ENCODE measurements at places on chromosomes 13 and 19. TPM values are rescaled to one million over a fixed set of nuclear protein-coding genes. Genes with fewer than 3 reads are reported as not detected.

- no peaks in the 10 kb centered on the region for H3K4me1 ChIP-seq
- peak; percentile 75 for DNase-seq
- peaks cover 14% of the 10 kb centered on the region for H3K27me3 ChIP-seq
Measured at GRCh38 chr19:1789261-1790041, 22.6 kb downstream of the ATP8B3 start.

DNA sequence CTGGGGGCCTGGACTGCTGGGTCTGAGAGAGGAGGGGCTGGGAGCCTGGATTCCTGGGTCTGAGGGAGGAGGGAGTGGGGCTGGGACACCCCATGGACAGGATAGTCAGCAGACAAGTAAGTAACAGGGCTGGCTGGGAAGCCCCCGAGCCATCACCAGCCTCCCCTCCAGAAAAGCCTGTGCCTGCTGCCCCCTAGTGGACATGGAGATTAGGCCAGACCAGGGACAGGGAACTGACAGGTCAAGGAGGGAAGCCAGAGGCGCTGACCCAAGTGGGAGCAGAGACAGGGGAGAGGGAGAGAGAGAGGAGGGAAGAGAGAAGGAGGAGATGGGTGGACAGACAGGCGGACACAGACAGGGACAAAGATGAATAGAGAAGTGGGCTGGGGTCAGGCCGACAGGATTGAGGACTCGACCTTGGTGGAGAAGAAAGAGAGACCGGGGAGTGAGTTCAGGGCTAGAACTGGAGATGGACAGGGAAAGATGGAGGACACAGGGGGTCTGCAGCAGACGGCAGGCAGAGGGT lies 6.7 kb upstream of the ERFL start:
- H3K4me1 ChIP-seq = no peaks in the 10 kb centered on the region
- H3K4me3 ChIP-seq = no peak overlapping the region
- no peaks in the 10 kb centered on the region for H3K36me3 ChIP-seq
- H3K27me3 ChIP-seq = peaks cover 51% of the 10 kb centered on the region
- no peak for DNase-seq

DNA sequence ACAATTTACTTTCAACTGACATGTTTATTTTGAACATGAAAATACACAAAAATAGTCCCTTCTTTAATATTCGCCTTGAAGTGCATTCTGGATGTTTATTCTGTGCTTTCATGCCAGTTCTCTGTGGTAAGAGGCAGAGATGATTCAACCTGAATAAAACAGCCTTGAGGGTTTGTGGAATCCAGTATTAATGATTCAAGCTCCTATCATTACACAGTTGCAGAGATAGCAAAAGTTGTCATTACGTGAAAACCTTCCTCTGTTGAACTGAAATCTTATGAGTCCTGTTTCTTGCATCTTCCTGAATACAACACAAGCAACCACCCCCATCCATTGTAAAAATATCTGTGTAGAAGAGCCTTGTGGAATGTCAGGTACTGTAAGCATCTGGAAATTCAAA lies 142.3 kb upstream of the HTR2A start:
- peaks cover 1% of the 10 kb centered on the region for H3K36me3 ChIP-seq
- no peak overlapping the region for H3K4me3 ChIP-seq
- H3K27me3 ChIP-seq = peaks cover 19% of the 10 kb centered on the region
- DNase-seq = no peak
- no peak overlapping the region for H3K27ac ChIP-seq
- H3K4me1 ChIP-seq = peaks cover 5% of the 10 kb centered on the region

GRCh38 chr19:40976134-40976533 lies 14.9 kb upstream of the CYP2B6 start:
- no peak overlapping the region for H3K4me3 ChIP-seq
- peaks cover 35% of the 10 kb centered on the region for H3K27me3 ChIP-seq
- H3K36me3 ChIP-seq = no peaks in the 10 kb centered on the region
- no peak overlapping the region for H3K27ac ChIP-seq
- DNase-seq = no peak
- no peaks in the 10 kb centered on the region for H3K4me1 ChIP-seq

DNA sequence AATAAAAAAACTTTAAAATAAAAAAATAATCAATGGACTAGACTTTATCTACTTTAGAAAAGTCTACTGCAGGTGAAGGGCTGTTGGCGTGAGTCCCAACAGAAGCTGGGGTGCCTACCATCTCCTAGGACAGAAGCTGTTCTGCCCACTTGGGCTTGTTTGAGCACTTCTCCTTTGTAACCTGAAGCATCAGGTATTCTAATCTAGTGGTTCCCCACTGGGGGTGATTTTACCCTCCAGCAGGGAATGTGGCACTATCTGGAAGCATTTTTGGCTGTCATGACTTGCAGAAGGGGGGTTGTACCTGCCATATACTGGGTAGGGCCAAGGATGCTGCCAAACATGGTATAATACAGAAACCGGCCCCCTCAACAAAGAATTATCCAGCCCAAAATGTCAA lies 16.2 kb upstream of the DOCK9 start:
- no peak overlapping the region for H3K27ac ChIP-seq
- H3K4me1 ChIP-seq = peaks cover 34% of the 10 kb centered on the region
- H3K36me3 ChIP-seq = no peaks in the 10 kb centered on the region
- H3K4me3 ChIP-seq = no peak overlapping the region
- DNase-seq = no peak

DNA sequence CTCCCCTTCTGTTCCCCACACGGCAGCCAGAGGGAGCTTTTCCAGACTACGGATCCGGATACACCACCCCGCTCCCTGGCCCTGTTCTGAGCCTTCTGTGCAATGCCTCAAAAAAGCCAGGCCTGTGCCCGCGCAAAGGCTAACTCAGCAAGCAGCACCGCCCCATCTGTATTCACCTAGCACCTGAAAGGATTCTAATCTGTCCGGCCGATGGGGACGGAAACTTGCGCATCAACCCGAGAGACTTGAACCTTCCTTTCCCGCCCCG lies 589 bp downstream of the ZBTB45 start:
- H3K36me3 ChIP-seq = peaks cover 5% of the 10 kb centered on the region
- H3K4me3 ChIP-seq = peak overlapping the region; percentile 96
- H3K27ac ChIP-seq = peak overlapping the region; percentile 98
- no peak for DNase-seq
- no peaks in the 10 kb centered on the region for H3K27me3 ChIP-seq

DNA sequence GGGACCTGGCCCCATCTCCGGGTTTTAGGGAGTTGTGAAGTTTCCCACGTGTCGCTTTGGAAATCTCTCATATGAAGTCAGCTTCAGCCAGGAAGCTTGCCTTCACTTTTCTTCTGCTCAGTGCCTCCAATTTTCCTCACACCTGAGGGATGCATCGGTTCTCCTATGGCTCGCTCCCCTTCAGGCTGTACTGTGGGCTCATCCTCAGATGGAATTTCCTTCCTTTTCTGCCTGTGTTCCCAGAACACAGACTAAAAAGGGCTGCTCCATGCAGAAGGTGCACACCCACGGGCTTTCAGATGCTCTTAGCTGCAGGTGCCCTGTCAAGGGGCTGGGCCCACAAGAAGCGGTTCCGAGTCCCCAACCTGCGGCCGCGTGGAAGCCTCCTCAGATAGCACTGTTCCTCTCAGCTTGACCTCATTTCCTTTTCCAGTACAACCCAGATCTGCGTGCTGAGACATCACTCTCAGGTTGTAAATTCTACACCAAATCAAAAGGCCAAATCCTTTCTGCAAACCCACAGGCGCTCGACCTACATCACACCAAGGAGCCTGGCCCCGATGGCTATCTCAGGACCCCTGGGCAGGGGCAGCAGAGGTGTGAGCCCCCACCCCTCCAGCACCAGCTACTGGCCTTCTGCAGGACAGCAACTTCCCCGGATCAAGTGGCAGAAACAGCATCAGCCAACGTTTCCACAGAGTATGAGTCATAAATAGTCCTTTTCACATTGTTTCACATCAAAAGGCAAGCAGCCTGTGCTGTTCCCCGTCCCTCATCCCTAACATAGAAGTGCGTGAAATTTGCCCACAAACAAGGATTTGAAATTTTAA lies 275.9 kb downstream of the ZNF536 start:
- H3K27ac ChIP-seq = no peak overlapping the region
- DNase-seq = no peak
- no peaks in the 10 kb centered on the region for H3K4me1 ChIP-seq
- no peaks in the 10 kb centered on the region for H3K36me3 ChIP-seq

GRCh38 chr13:78401873-78402707 lies 201.3 kb downstream of the POU4F1 start:
- no peaks in the 10 kb centered on the region for H3K4me1 ChIP-seq
- no peak overlapping the region for H3K4me3 ChIP-seq
- no peak overlapping the region for H3K27ac ChIP-seq
- no peaks in the 10 kb centered on the region for H3K36me3 ChIP-seq
- DNase-seq = no peak

DNA sequence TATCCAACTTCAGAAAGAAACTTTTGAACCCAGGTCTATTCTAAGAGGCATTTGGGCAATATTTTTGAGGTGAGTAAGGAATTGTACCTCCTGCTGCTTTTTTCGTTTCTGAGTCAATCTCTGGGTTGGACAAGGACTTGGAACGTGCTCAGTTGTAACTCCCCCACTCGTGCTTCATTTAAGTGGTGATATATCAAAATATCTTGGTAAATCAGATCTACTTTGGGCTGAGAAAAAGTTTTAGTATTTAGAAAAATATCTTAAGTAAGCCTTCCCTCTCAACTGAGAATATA lies 728.9 kb downstream of the EFNB2 start:
- H3K27ac ChIP-seq = no peak overlapping the region
- no peak for DNase-seq
- peaks cover 25% of the 10 kb centered on the region for H3K4me1 ChIP-seq
- H3K27me3 ChIP-seq = no peaks in the 10 kb centered on the region
- no peaks in the 10 kb centered on the region for H3K36me3 ChIP-seq

- no peaks in the 10 kb centered on the region for H3K27me3 ChIP-seq
- H3K4me3 ChIP-seq = no peak overlapping the region
- H3K36me3 ChIP-seq = peaks cover 40% of the 10 kb centered on the region
- H3K4me1 ChIP-seq = peaks cover 3% of the 10 kb centered on the region
- no peak for DNase-seq
- no peak overlapping the region for H3K27ac ChIP-seq
Measured at GRCh38 chr19:16208847-16209665, 11.3 kb downstream of the AP1M1 start.

DNA sequence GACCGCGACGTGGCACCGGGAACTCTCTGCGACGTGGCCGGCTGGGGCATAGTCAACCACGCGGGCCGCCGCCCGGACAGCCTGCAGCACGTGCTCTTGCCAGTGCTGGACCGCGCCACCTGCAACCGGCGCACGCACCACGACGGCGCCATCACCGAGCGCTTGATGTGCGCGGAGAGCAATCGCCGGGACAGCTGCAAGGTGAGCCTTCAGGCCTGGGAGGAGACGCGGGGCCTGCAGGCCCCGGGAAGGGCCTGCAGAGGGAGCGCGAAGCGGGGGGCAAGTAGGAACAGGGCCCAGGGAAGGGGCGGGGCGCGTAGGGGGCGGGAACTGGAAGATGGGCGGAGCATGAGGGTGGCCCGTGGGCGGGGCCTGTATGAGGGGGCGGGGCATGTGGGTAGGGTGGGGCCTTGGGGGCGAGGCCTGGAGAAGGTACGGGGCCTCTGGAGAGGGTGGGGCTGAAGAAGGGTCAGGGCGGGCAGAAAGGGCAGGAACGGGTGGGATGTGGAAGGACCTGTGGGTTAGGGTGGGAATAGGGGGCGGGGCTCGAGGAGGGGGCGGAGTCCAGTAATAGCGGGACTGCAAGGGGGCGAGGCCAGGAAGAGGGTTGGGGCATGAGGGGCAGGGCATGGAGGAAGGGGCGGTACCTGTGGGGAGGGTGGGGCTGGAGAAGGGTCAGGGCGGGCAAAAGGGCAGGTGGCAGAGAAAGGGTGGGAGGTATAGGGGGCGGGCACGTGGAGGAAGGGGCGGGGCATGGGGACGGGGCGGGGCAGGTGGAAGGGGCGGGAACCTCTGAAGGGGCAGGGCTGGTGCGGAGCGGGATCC lies 2.5 kb downstream of the CFD start:
- no peak for DNase-seq
- H3K27me3 ChIP-seq = no peaks in the 10 kb centered on the region
- H3K27ac ChIP-seq = no peak overlapping the region
- H3K36me3 ChIP-seq = peaks cover 2% of the 10 kb centered on the region

DNA sequence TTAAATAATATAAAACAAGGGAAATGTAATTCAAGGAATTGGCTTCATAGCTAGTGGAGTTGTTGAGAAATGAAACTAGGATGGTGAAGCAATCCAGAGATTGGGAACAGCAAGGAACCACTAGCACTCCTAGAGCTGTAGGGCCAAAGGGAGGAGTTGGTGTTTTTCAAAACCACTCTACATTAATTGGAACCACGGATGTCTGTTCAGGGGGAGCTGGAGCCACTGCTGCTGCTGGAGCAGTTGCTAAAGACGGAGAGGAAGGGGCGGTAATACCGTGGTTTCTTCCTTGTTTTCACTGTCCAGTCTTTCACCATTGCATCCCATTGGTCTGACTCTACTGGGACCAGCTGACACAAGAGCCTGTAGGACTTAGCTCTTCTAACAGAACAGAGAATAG lies 8.5 kb downstream of the DNAJC15 start:
- no peak overlapping the region for H3K27ac ChIP-seq
- no peak overlapping the region for H3K4me3 ChIP-seq

GRCh38 chr19:42090672-42091071 lies 14.7 kb downstream of the ZNF574 start:
- peaks cover 25% of the 10 kb centered on the region for H3K4me1 ChIP-seq
- no peak for DNase-seq
- no peaks in the 10 kb centered on the region for H3K36me3 ChIP-seq

- H3K36me3 ChIP-seq = peaks cover 16% of the 10 kb centered on the region
- no peak overlapping the region for H3K27ac ChIP-seq
- H3K4me1 ChIP-seq = no peaks in the 10 kb centered on the region
- no peak overlapping the region for H3K4me3 ChIP-seq
Measured at GRCh38 chr13:114011226-114011625, 37.4 kb upstream of the C13orf46 start.

- no peaks in the 10 kb centered on the region for H3K36me3 ChIP-seq
- no peak overlapping the region for H3K27ac ChIP-seq
- H3K4me3 ChIP-seq = no peak overlapping the region
- H3K27me3 ChIP-seq = no peaks in the 10 kb centered on the region
- peaks cover 7% of the 10 kb centered on the region for H3K4me1 ChIP-seq
- DNase-seq = no peak
Measured at GRCh38 chr13:75871059-75871458, 234.9 kb downstream of the LMO7 start.

- H3K27me3 ChIP-seq = no peaks in the 10 kb centered on the region
- DNase-seq = peak; percentile 89
- no peaks in the 10 kb centered on the region for H3K36me3 ChIP-seq
- peaks cover 16% of the 10 kb centered on the region for H3K4me1 ChIP-seq
- H3K27ac ChIP-seq = no peak overlapping the region
Measured at GRCh38 chr19:33397536-33398360, 24.2 kb downstream of the CEBPG start.

Gene DLL3
- total RNA-seq = 1.00 TPM

Gene ACER1
- not detected for total RNA-seq

Gene SCEL
- total RNA-seq = not detected

Gene ZNF382
- 17.3 TPM for total RNA-seq

Gene ATP1A3
- total RNA-seq = 0.10 TPM

Gene LGI4
- 1.3 TPM for total RNA-seq

Gene FCAR
- total RNA-seq = not detected
